SK-N-DZ (cell line): ENCODE measurements at places on chromosomes 3 and 15.

DNA sequence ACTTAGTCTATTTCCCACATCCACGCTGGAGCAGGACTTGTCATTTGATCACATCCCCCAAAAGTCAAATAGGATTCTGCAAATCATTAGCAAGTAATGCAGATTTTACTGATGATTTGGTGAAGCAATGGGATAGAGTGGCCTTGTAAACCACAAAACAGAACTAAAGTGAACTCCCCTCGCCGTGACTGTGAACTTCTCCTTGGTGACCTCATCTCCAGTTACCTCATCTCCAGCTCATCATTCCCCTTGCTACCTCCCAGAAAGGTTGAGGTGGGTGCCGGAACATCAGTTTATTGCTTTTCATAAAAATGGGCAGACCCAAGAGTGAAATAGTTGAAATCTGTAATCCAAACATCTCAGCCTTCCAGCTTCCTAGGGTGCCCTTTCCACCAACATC, 36.7 kb upstream of the ADPGK start:
- DNase-seq = no peak

DNA sequence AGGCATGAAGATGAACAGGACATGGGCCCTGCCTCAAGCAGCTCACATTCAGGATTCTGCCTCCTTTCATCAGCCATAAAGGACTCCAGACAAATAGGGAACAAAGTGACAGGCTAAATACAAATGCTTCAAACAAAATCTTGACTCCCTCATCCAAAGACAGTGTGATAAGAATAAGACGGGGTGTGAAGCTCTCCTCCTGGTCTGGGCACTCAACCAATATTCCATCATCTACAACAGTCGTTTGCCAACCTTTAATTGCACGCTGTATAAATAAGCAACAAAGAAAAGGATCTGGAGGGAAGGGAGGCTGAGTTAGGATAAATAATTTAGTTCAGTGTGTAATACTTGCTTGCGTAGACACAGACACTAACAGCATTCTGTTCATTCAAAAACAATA, 5.4 kb downstream of the CCDC54 start:
- no peak for DNase-seq

DNA sequence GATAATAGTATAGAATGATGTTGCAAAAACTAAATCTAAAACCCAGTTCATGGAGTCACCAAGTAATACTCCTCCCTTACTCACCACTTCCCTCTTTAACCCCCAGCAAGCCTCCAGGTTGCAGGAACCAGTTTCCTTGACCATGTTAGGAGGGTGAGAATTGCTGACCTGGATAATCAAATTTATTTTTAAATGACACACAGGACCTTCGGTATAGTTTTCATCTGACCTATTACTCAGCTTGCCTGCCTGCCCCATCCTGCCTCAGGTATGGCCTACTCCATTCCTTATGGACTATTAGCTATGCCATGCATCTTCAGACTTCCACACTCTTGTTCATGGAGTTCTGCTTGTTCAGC, 883 bp downstream of the RTP4 start:
- no peak for DNase-seq

GRCh38 chr15:67172172-67172571, 82.3 kb downstream of the AAGAB start:
- no peak for DNase-seq

GRCh38 chr15:29682781-29683180, 139.5 kb downstream of the TJP1 start:
- DNase-seq = no peak

GRCh38 chr3:163018067-163018466, 1521.5 kb downstream of the OTOL1 start:
- DNase-seq = no peak

- no peak for DNase-seq
Measured at GRCh38 chr3:87920549-87920948, 138.3 kb downstream of the CGGBP1 start.

DNA sequence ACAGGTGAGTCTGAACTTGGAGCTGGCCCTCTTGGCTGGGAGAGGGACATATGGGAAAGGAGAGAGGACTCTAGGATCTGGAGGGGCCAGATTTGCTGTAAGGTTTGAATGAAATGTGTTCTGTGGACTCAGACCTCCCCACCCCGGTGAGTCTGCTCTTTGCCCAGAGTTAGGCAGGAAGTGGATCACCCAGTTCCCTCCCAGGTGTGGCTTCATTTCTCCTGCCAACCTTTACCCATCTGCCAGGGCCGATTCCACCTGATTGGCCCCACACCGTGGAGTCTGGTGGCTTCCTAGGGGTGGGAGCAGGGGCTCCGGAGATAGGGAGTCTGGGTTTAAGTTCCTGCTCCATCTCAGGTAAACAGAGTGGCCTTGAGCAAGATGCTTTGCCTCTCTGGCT, 25.5 kb downstream of the CD276 start:
- DNase-seq = no peak

DNA sequence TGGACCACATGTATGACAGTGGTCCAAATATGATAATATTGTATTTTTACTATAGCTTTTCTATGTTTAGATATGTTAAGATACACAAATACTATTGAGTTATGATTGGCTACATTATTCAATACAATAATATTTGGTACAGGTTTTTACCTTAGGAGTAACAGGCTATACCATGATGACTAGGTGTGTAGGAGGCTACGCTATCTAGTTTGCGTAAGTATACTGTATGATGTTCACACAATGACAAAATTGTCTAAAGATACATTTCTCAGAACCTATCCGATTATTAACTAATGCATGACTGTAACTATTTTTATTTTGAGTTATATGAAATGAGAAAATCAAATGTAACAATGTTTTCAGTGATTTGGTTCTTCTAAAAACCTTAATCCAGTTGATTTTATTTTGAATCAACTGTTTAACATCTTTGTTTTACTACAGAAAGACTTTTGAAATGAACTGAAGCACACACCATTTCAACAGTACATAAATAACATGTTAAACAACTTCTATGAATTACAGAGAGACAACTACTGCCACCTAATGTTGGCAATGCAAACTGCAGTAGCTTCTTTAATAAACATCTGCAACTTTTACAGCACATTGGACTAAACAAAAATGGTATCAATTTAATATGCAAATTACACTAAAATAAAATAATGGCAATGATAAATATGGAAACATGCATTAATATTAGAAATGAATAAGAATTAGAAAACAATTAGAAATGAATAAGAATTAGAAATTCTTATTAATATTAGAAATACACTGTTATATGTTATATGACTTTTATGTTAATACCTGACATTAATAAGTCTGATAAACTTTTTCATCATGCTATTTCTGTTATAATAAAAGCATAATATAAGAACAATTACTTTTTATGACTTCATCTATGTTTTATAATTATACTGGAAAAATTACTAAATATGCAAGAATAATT, 255.7 kb downstream of the MBNL1 start:
- peak; percentile 57 for DNase-seq

- DNase-seq = no peak
Measured at GRCh38 chr15:66628976-66629723, 63.4 kb upstream of the LCTL start.

- peak; percentile 19 for DNase-seq
Measured at GRCh38 chr3:43378066-43378935, 92.0 kb downstream of the SNRK start.

GRCh38 chr15:46207341-46207740, 572.5 kb downstream of the SQOR start:
- DNase-seq = no peak

DNA sequence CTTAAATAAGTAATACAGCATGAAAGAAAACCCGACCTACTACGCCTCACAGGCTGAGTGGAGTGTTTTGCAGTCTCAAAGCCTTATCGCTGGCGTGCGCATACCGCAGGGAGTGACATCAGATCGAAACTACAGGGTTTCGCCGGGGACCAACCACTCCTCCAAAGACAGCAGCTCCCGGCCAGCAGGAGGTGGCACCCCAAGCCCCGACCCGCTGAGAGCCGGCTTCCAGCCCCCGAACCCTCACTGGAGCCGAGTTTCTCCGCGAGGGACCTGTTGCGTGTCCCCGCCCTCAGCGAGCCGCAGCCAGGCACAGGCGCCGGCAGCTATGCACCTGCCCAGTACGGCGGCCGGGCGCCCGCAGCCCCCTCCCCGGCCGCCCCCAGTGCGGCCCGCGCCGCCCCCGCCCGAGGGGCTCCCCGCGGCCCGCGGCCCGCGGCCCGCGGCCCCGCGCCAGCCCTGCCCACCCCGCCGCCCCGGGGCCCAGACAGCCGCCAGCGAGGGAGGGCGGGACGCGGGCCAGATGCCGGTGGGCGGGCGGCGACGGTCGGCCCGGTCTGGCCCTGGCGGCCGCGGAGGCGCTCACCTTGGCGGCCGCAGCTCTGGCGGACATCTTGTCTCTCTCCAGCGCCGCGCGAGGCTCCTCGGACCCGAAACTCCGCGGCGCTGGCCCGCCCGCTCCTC, 710 bp downstream of the TJP1 start:
- DNase-seq = peak; percentile 46

DNA sequence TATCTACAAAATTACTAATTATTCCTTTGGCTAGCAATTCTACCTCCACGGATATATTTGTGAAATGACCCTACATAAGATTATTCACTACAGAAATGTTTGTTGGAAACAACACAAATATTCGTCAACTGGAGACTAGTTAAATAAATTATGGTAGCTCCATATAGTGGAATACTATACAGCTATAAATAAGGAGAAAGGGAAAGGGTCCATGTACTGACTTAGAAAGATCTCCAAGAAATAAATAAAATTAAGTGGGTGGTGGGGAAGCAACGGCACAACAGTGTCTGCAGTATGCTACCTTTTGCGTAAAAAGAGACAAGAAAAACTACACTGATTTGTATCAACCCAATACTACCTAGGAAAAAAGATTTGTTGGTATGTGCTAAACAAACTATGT, 96.7 kb upstream of the BHLHE40 start:
- no peak for DNase-seq

- DNase-seq = no peak
Measured at GRCh38 chr15:26686547-26687187, 86.2 kb downstream of the GABRB3 start.

GRCh38 chr3:195774917-195775316, 36.8 kb downstream of the MUC4 start:
- DNase-seq = peak; percentile 30

GRCh38 chr3:124269619-124270018, 277.7 kb upstream of the ROPN1 start:
- no peak for DNase-seq

DNA sequence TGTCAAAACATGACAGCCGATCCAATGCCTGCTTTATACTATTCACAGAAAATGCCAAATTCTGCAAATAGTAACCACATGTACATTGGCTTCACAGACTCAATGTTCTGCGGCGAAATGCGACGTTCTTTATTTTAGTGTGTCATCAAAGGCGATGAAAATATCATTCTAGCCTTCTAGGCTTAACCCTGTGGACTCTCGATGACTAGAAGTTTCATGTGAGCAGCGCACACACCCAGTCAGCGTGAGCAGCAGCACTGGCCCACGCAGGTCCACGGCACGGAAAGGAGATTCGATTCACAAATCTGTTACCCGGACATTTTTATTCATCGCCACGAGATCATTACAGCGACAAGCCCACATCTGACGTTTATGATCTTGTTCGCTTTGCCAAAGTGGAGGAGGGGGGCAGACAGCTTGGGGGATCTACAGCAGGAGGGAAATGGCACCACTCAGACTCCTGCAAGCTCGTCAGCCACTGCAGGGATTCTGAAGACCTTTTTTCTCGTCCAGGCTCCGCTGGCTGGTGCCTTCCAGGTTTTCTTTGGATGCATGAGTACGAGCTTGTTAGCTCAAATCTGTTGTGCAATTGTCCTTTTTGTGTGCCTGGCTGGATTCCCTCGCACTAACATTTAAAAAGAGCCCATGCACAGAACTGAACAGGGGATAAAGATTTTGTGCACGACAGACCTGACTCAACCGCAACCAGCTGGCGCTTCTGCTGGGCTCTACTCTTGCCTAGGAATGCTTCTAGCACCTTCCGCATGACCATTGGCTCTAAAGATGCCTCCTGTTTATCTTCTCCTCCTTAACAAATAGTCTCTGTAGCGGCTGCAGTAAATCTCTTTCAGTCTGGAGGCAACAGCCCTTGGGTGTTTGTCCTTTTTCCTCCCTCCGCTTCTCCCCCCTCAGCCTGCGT, 938.4 kb downstream of the MCTP2 start:
- no peak for DNase-seq

GRCh38 chr3:34808287-34808686, 831.0 kb upstream of the ARPP21 start:
- no peak for DNase-seq

- no peak for DNase-seq
Measured at GRCh38 chr3:15812183-15812582, 14.4 kb upstream of the ANKRD28 start.

- DNase-seq = no peak
Measured at GRCh38 chr3:4392992-4393391, 74.1 kb downstream of the SUMF1 start.

DNA sequence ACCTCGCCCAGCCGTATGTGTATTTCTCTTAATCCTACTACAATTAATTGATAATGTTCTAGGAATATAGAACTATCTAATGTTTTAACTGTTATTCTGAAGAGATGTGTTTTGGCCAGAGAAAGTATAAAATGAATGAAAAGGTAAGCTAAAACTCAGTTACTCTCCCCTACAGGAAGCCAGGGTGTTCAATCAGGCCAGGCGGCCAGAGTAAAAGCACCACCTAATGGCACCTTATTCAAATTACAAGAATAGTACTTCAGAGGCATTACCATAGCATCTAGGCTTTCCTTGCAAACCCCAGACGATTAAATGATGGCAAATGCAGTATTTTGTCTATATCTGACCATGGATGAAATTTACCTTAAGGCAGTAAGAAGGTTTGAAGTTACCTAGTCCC, 10.4 kb downstream of the SLC12A8 start:
- no peak for DNase-seq

GRCh38 chr3:64450396-64450956, 225.2 kb upstream of the PRICKLE2 start:
- DNase-seq = no peak

DNA sequence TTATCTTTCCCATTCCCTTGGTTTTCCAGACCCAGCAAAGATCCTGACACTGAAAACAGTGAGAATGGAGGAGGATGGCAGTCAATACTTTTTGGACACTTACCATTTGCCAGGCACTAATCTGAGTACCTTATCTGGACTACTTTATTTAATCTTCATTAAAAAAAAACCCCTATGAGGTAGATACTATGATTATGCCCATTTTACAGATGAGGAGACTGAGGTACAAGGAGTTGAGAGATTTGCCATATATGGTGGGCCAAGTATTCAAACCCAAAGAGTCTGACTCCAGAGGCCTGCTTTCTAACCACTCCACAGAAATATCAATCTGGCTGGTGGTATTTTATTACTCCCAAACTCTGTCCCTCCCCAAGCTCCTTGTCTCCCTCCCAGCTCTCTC, 19.6 kb downstream of the HCN4 start:
- DNase-seq = no peak

DNA sequence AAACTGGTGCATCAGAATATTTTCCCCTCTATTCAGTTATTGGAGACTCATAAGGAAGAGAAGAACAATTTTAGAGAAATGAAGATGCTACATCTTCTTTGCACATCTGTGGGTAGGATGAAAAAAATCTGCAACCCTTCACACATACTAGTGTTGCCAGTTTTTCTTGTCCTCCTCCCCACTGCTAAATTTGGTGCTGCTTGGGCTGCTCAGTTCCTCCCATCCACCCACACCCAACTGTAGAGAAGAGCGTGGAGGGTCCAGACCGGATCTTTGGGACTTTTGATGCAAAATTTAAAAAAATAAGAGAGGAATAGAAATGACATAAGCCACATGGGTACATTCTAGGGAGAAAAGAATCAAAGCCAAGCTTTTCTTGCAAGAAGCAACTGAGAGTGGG, 8.7 kb upstream of the RASA2 start:
- DNase-seq = no peak

GRCh38 chr15:101393172-101393571, 96.3 kb downstream of the PCSK6 start:
- DNase-seq = no peak

GRCh38 chr3:175731543-175731942, 872.4 kb downstream of the NAALADL2 start:
- DNase-seq = no peak
